ENCODE measurements at places on chromosomes 4 and X. TPM values are rescaled to one million over a fixed set of nuclear protein-coding genes. Genes with fewer than 3 reads are reported as not detected.
A peak's percentile ranks its signal among the peaks of the same experiment; 100 is the strongest.

- H3K36me3 ChIP-seq = no peaks in the 10 kb centered on the region
- peaks cover 5% of the 10 kb centered on the region for H3K4me1 ChIP-seq
- H3K4me3 ChIP-seq = no peak overlapping the region
Measured at GRCh38 chr4:146336410-146336807, 122.1 kb downstream of the REELD1 start.

GRCh38 chr4:122616915-122617596, 3.8 kb downstream of the IL21 start:
- no peak overlapping the region for H3K27ac ChIP-seq
- H3K4me1 ChIP-seq = no peaks in the 10 kb centered on the region
- H3K27me3 ChIP-seq = no peaks in the 10 kb centered on the region
- no peak overlapping the region for H3K4me3 ChIP-seq
- no peak for DNase-seq

DNA sequence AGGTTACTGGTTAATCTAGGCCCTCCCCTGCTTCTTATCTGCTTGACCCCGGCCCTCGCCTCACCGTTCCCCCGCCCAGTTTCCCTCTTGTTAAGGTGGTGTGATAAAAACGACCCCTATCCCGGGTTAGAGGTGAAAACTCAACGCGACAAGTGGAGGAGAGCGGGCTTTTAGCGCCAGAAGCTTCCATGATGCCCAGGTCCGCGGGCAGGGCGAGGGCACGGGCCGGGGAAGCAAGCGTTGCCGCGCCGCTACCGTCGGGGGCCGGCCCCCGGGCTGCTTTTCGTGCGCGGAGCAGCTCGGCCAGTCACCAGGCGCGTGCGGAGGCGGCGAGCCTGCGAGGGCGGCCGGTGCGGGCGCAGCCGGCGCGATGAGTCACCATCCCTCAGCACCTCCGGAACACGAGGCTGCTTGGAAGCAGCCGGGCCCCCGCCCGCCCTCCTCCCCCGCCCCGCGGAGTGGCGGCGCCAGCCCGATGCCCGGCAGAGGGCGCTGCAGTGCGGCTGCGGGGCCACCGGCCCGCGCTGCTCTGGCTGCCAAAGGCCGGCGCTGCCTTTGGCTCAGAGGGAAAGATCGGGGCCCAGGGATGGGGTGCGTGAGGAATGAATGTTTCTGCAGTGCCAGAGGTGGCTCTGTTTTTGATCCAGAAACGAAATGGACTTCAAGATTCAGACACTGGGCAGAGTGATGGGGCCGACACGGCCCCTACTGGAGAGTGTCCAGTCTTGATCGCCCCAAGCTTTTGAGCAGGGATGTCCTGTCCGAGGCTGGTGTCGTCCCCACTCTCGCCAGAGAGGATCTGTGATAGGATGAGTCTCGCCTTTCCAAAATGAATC, 107.8 kb downstream of the NHSL2 start:
- H3K4me1 ChIP-seq = peaks cover 25% of the 10 kb centered on the region
- H3K4me3 ChIP-seq = peak overlapping the region; percentile 21
- peak overlapping the region; percentile 55 for H3K27ac ChIP-seq
- no peaks in the 10 kb centered on the region for H3K36me3 ChIP-seq

- H3K4me3 ChIP-seq = no peak overlapping the region
- H3K27me3 ChIP-seq = no peaks in the 10 kb centered on the region
- DNase-seq = no peak
- no peaks in the 10 kb centered on the region for H3K4me1 ChIP-seq
- no peaks in the 10 kb centered on the region for H3K36me3 ChIP-seq
Measured at GRCh38 chr4:82688091-82688795, 110.4 kb downstream of the SCD5 start.

Gene POU4F2
- polyA plus RNA-seq = not detected

DNA sequence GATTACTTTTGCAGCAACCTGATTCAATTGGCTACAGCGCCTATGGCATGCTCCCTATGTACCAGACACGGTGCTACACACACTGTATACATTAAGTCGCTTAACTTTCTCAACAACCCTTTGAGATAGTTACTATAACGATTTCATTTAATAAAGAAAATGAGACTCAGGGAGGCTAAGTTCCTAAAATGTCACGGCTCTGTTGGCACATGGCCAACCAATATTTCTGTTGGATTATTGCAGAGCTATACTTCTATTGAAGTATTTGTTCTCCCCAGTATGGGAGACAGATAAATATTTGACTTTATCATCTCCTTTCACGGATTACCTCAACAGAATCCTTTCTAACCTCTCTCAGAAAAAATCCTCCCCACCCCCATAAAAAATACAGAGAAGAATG, 25.3 kb downstream of the CLNK start:
- no peak for DNase-seq
- no peaks in the 10 kb centered on the region for H3K27me3 ChIP-seq
- H3K4me3 ChIP-seq = no peak overlapping the region
- no peak overlapping the region for H3K27ac ChIP-seq
- no peaks in the 10 kb centered on the region for H3K4me1 ChIP-seq

DNA sequence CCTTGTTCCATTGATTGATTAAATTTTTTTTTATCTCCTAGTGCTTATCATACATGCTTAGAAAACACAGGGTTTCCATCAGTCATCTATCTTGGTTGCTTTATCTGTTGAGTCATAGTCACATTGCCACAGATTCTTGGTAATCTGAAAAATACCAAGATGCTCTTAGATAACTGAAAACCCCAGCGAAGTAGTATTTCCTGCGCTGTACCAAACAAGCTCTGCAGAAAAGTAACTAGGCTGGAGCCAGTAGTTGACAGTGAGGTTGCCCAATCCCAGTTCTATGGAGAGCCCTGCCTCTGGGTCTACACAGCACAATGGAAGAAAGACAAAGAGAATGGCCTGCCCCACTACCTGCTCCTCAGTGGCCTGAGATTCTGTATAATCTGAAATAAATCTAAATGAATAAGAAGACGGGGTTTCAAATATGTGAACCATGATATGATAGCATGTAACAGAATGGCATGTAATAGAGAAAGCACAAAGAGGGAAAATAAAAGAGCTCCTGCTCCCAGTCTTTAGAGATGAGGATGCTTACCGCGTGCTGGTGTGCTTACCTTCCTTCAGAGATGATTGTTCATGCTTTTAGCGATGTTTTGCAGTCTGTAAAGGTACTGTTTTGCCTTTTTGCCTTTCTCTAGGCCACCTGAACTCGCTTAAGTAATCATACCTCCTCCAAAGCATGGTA, 55.3 kb upstream of the RAPGEF2 start:
- no peak overlapping the region for H3K4me3 ChIP-seq
- H3K36me3 ChIP-seq = no peaks in the 10 kb centered on the region
- no peaks in the 10 kb centered on the region for H3K27me3 ChIP-seq
- no peaks in the 10 kb centered on the region for H3K4me1 ChIP-seq

- peak; percentile 32 for DNase-seq
- H3K27me3 ChIP-seq = no peaks in the 10 kb centered on the region
- H3K27ac ChIP-seq = no peak overlapping the region
- no peak overlapping the region for H3K4me3 ChIP-seq
- no peaks in the 10 kb centered on the region for H3K36me3 ChIP-seq
- no peaks in the 10 kb centered on the region for H3K4me1 ChIP-seq
Measured at GRCh38 chr4:68175562-68176155, 46.0 kb upstream of the TMPRSS11F start.

Gene SPANXA2
- not detected for polyA plus RNA-seq

Gene SOD3
- polyA plus RNA-seq = not detected

Gene FGF5
- polyA plus RNA-seq = not detected

- no peak overlapping the region for H3K4me3 ChIP-seq
- no peak overlapping the region for H3K27ac ChIP-seq
- H3K36me3 ChIP-seq = no peaks in the 10 kb centered on the region
- H3K4me1 ChIP-seq = no peaks in the 10 kb centered on the region
- no peak for DNase-seq
Measured at GRCh38 chrX:108558217-108558616, 118.6 kb downstream of the COL4A5 start.

Gene VSIG4
- polyA plus RNA-seq = 56.8 TPM

DNA sequence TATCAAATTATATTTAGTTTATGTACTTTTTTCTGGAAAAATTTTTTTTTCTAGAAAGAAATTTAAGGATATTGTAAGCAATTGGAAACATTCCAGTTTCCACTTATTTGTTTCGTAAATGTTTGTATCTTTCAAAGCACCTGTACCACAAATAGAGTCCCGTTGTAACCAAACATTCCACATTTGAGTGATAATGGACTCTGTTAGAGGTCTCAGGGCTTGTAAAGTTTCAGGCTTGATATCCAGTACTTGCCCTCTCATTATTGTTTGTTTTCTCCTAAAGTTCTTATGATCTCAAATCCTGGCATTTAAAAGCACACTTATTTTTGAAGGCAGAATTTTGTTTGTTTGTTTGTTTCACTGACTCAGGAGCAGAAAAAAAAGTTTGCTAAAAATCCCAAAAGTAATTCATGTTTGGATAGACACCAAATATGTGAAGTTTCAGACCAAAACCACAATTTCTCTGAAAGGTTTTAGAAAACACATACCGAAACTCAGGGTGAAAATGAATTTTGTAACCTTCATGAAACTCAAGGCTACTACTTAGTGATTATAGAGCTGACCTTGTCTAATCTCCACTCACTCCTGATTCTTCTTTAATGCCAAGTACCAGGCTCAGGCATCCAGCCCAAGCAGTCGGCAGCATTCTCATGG, 5.7 kb upstream of the TMEM192 start:
- DNase-seq = no peak
- no peak overlapping the region for H3K27ac ChIP-seq
- peaks cover 3% of the 10 kb centered on the region for H3K4me1 ChIP-seq
- no peaks in the 10 kb centered on the region for H3K27me3 ChIP-seq
- H3K4me3 ChIP-seq = no peak overlapping the region

Gene GNRHR
- not detected for polyA plus RNA-seq

GRCh38 chrX:38930474-38930873, 129.2 kb downstream of the MID1IP1 start:
- H3K27ac ChIP-seq = no peak overlapping the region
- no peak for DNase-seq
- peaks cover 3% of the 10 kb centered on the region for H3K4me1 ChIP-seq
- H3K4me3 ChIP-seq = no peak overlapping the region
- no peaks in the 10 kb centered on the region for H3K27me3 ChIP-seq

GRCh38 chr4:135240796-135241195, 1039.2 kb upstream of the PABPC4L start:
- H3K27me3 ChIP-seq = no peaks in the 10 kb centered on the region
- no peak overlapping the region for H3K4me3 ChIP-seq
- no peaks in the 10 kb centered on the region for H3K36me3 ChIP-seq
- no peak for DNase-seq
- H3K4me1 ChIP-seq = no peaks in the 10 kb centered on the region

Gene CENPVL2
- not detected for polyA plus RNA-seq

Gene PPAT
- polyA plus RNA-seq = 1.4 TPM

Gene ARL9
- not detected for polyA plus RNA-seq

- no peaks in the 10 kb centered on the region for H3K36me3 ChIP-seq
- H3K4me1 ChIP-seq = peaks cover 14% of the 10 kb centered on the region
- DNase-seq = no peak
- H3K27me3 ChIP-seq = peaks cover 55% of the 10 kb centered on the region
Measured at GRCh38 chrX:71910643-71910985, at the start of gene NHSL2. NHSL2 (plus strand) TSS chrX:71910845.

DNA sequence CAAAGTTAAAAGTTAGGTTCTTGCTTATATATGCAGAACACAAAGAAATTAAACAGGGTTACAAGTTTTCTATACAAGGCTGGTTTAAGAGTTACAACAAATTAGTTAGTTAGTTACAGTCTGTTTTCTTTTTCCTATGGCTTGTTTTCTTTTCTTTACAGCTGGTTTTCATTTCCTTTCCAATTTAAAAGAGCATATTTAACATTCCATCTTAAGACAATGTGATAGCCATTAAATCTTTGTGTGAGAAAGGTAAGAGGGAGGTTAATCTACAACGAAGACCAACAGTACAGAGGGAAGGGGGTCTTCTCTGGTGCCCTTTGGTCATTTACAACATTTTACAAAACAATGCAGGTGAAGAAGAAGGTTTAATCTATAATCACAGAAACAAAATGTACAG, 290.6 kb downstream of the ZNF674 start:
- H3K27ac ChIP-seq = no peak overlapping the region
- H3K27me3 ChIP-seq = no peaks in the 10 kb centered on the region
- no peaks in the 10 kb centered on the region for H3K4me1 ChIP-seq
- H3K36me3 ChIP-seq = no peaks in the 10 kb centered on the region

Gene S100P
- polyA plus RNA-seq = 29.3 TPM

Gene FAM47A
- not detected for polyA plus RNA-seq

Gene KLHL13
- 0.10 TPM for polyA plus RNA-seq

- no peaks in the 10 kb centered on the region for H3K27me3 ChIP-seq
- no peak overlapping the region for H3K27ac ChIP-seq
- DNase-seq = no peak
- H3K36me3 ChIP-seq = no peaks in the 10 kb centered on the region
- peaks cover 61% of the 10 kb centered on the region for H3K4me1 ChIP-seq
Measured at GRCh38 chr4:153748378-153748777, 11.4 kb downstream of the RNF175 start.
